ENCODE measurements at places on chromosomes 3 and 15.

DNA sequence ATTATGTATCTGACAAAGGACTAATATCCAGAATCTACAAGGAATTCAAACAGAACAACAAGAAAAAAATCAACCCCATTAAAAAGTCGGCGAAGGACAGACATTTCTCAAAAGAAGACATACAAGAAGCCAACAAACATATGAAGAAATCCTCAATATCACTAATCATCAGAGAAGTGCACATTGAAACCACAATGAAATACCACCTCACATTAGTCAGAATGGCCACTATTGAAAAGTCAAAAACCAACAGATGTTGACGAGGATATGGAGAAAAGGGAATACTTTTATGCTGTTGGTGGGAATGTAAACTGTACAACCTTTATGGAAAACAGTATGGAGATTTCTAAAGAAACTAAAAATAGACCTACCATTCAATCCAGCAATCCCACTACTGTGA is 233.1 kb upstream of the PLSCR5 start:
- DNase-seq = no peak

- DNase-seq = peak; percentile 37
Observed at GRCh38 chr15:52289629-52290081, 5.9 kb downstream of the MYO5C start.

GRCh38 chr15:32716915-32717425 is 834 bp upstream of the GREM1 start:
- DNase-seq = no peak

DNA sequence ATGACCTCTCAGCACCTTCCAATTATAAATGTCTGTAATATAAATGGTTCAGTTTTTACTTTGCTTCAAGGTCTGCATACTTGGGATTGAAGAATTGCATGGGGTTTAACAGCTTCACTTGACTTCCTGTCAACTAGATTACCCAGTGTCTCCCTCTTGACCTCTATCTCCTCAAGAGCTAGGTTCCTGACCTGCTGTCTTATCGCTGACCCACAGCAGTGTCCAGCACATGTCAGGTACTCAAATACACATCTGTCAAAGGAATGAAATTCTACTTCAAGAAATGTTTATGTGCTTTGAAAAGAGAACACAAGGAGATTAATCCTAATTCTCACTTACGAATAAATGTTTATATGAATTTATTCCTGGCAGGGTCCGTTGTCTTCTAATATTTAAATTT is 284.5 kb downstream of the SLC9A9 start:
- no peak for DNase-seq

GRCh38 chr3:170012683-170013400 is 25.0 kb upstream of the GPR160 start:
- no peak for DNase-seq

DNA sequence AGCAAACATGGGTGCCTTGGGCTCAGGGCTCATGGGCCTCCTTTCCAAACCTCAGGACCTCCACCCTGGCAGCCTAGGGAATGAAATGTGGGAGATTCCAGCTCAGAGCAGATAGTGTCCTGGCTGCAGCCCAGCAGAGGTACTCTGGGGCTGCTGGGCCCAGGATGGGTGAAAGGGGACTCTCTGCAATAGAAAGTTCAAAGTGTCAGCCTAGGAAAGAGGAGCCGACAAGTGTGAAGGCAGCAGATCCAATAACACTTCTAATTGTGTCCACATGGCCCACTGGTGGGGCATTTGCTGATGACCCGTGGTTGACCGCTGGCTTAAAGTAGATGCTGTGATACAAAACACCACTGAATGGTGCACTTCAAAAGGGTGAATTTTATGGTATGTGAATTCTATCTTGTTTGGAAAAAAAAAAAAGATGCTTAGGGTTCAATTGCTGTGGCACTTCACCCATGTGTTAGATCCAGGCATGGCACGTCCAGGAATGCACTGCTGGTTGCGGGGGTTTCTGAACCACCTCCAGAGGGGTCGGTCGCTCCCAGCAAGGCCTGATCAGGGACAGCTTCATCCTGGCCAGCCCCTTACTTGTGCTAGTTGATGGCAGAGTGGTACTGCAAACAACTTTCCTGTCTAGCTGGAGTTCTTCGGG is 20.9 kb downstream of the AMOTL2 start:
- DNase-seq = no peak

- peak; percentile 29 for DNase-seq
Observed at GRCh38 chr3:175590745-175591144, 731.6 kb downstream of the NAALADL2 start.

- DNase-seq = no peak
Observed at GRCh38 chr3:148607491-148607890, 90.2 kb upstream of the AGTR1 start.

DNA sequence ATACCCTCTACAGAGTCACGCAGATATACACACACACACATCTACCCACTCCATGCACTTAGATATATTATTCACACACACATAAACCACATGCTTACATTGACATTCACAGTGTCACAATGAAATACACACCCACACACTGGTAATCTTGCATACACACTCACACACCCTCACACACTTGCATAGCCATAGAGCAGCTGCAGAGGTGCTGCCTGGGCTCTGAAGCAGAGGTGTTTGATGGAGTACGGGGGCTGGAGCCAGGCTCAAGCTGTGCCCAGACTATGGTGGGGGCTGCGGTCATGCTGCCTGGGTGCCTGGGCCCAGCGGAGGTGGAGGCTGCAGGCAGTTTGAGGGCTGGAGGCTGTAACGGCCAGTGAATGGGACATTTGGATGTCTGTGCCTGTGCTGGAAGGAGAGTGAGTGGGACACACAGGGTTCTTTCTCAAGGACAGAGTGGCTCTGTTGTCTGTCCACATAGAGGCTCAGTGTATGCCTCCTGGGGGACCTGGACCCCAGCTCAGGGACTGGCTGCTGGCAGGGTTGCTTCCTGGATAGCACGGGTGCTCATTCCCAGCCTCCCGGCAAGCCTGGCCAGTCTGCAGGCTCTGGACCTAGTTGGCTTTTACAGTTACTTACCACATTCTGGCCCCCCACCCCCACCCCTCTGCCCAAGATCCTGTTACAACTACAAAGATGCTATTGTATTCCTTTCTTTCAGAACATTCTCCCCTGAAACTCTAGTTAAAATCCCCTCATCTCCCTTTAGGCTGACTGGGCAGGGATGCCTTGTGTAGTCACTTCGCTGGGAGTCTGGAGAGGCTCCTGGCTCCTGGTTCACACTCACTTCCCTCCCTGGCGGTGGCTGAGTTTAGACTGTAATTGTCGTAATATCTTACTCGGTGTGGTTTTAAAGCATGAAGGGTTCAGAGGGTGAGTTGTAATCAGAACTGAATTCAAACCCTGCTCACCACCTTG is 12.5 kb downstream of the GASK1A start:
- no peak for DNase-seq
